ENCODE measurements at places on chromosomes 3 and 15.

GRCh38 chr3:106001923-106002322 is 133.1 kb upstream of the CBLB start:
- no peak for DNase-seq

- DNase-seq, result peak; percentile 32
These were observed 62.5 kb upstream of the ANKRD28 start for GRCh38 chr3:15860014-15860934.

DNA sequence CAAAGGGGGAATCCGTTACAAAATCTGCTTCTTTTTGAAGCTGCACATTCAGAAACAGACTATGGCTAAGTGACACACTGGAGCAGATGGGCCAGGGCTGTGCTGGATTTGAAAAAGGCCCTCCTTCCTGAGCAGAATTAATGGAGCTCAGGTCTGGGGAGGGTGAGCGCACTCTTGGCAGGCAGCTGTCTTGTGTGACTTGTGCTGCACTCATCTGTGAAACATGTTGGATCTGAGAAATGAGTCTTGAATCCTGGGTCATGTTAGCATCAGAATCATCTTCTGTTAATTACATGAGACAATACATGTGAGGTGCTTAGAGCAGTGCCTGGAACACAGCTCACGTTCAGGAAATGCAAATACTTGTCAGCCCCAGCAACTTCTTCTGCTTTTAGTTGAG is 219.6 kb downstream of the THSD4 start:
- DNase-seq, result no peak

DNA sequence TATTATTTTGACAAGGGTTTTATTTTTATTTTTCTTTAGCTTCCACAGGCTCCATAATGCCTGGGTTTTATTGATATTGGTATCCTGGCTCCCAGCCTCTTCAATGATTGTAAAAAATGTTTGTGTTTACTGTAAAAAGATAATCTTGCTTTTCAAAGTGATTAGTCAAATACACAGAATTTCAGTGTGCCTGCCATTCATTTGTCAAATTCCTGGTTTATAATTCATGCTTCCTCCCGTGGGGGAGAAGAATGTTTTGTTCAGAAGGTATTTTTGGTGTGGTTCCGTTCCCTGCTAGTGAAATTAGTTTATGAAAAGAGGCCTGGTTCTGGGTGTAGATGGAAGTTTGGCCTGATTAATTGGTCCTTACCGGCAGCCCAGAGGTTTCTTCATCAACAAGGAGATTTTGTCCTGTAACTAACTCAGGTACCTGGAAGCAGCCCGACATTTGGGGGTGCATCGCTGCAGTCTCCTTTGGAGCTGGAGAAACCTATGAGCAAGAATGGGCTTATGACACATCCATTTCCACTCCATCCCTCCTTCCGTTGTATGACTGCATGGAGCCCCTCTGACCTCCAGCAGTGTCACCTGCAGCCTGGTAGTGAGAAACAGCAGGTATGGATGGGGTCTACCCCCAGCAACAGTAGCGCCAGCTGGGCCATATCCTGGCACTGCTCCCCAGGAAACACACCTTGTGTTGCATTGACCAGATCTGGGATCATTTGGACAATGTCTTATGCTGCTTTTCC is 101.5 kb downstream of the PGPEP1L start:
- no peak for DNase-seq

- no peak for DNase-seq
These were observed 163.7 kb downstream of the PLD1 start for GRCh38 chr3:171646357-171647133.

DNA sequence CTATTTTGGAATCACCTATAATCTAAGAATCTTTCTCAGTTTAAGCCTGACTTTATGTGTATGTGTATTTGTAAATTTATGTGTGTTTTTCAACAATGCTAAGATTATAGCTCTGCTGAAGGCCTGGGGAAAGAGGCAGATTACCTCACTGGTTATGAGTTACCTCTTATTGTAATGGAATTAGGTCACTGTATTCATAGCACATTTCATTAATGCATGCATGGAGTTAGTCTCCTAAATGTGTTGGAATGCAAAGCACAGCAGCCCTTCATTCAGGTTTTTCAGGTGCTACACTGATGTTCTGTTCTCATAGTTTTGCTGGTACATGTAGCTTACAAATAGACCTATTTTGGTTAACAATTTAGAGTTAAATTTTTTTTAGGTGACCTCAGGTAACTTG is 9.5 kb downstream of the GPR87 start:
- DNase-seq, result no peak

DNA sequence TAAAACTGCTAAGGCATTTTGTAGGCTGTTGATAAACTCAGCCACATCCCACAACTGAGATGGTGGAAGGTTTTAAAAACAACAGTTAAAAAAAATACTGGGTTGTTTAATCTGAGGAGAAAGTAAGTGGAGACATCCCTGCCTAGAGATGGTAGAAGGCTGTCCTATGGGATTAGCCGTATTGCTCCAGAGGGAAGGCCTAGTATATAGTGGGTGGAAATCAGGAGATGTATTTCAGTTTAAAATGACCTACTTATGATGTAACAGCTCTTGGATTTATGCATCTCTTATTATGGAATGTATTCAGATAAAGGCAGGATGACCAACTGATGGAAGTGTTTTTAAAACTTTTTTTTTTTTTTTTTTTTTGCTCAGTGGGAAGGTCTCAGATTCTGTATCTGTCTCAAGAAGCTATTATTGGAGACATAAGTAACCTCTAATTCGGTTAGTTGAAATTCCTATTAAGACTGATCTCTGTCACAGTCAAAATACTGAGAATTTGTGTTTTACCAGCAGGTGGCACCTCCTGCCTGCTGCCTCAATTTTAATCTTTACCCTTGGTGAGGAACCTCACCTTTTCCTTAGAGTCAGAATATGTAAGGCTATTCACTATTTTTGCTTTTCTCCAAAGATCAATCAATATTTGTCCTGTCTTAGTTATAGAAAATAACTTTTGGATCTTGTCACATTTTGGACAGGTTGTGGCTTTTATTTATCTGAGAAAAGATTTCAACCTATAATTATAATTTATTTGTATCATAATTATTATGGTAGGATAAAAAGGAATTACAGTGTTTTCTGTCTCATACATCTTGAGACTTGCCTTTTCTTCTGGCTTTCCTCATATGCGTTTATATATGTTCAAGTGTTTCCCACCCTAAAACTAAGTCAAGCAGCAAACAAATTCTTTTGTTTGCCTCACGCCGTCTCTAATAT is 63.0 kb downstream of the VPS8 start:
- no peak for DNase-seq

DNA sequence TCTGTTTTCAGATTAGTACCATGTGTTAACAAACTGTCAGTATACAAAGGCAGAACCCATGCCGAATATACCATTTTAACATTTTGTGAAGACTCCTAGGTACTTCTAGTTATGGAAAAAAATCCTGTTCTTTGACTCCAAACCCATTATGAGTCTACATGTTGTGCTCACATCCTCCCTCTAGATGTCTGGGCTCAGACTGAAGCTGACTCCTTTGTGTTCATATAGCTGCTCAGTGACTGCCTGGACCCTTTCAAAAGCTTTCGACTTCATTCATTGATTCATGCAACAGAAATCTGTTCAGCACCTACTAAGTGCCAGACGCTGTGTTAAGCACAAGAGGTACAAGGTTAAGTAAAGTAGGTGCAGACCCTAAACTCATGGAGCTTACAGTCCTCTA is 60.5 kb downstream of the MEGF11 start:
- no peak for DNase-seq

DNA sequence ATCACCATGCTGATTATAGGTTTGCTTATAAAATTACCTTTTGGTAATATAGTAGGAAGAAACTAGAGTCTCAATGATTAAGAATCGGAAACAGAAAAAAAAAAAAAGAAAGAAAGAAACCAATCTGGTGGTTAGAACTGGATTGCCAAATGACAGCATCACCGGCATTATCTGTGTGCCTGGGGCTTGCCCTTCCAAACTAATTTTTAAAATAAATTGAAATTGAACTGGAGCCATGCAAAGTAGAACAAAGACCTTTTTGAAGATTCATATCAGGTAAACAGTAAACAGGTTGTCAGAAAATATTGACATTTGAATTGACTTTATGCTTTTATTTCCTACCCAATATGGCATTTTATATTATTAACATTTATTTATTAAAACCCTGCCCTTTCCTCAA is 11.2 kb upstream of the CPB1 start:
- no peak for DNase-seq

GRCh38 chr3:114721864-114722263 is 425.2 kb downstream of the ZBTB20 start:
- no peak for DNase-seq

DNA sequence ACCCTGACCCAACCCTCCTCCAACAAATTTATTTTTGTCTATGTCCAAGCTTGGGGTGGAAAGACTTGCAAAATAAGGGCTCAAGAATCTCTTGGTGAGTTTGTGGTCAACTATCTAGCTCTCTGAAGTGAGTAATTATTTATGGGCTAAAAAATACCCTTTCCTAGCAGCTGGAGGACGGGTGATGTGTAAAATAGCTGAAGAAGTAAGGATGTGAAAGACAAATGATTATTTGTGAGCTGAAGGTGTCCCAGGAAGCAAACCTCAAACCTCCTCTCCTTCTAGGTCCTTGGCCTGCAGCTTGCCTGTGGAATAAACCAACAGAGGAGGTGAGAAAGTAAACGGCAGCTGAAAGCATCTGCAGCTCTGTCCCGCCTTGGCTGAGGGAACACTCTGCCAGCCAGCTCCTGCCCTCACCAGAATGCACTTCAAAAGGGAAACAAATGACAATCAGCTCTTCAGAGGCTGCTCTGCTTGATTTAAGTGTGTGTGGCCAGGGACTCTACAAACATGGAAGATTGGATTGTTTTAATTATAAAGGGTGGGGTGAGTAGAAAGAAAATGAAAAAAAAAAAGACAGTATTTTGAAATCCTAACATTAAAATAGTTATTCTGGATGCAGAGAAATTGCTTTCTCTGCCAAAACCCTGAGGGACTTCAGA is 60.3 kb downstream of the TM4SF4 start:
- DNase-seq, result no peak

- DNase-seq, result no peak
These were observed 497.8 kb upstream of the CNTN4 start for GRCh38 chr3:1600700-1601418.

GRCh38 chr15:69468241-69469121 is 15.9 kb downstream of the RPLP1 start:
- no peak for DNase-seq

- DNase-seq, result no peak
These were observed 73.2 kb downstream of the CORO2B start for GRCh38 chr15:68651916-68652525.

GRCh38 chr3:36543276-36543997 is 163.1 kb downstream of the STAC start:
- DNase-seq, result no peak

DNA sequence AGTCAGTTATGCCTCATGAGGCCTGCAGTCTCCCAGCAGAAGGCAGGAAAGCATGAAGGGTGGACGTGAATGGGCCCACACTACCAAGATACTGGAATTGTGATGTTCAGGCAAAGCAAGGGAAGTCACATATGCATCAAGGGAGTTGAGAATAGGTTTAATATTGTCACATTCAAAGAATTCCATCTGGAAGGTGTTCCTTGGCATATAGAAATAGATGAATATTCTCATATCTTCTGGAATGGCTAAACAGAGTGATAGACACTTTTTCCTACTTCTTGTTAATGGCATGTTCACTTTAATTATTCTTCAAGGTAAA is 103.7 kb downstream of the CMSS1 start:
- DNase-seq, result no peak

GRCh38 chr3:127137113-127137512 is 55.8 kb upstream of the PRR23E start:
- DNase-seq, result no peak

- no peak for DNase-seq
These were observed 48.1 kb downstream of the SETMAR start for GRCh38 chr3:4351164-4351855.

GRCh38 chr15:25439369-25439836 is 579 bp upstream of the UBE3A start:
- no peak for DNase-seq

DNA sequence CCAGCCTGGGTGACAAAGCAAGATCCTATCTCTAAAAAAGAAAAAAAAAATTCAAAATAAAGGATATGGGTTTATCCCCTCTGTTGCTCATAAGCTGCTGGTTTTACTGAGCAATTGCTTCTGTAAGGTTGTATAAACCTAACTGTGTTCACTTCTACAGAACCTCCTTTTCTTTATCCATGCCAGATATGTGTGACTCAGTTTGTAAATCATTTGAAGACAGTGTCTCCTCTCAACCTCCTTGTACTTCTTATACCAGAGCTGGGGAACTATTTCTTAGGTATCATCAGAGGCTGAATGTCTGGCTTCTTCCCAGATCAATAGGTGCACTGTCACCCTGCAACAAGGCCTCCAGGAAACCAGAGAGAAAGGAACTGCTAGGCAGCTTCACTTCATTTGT is 273.8 kb downstream of the CD47 start:
- DNase-seq, result no peak

GRCh38 chr3:108301695-108302404 is 5.5 kb downstream of the HHLA2 start:
- no peak for DNase-seq

GRCh38 chr15:57505949-57506391 is 85.7 kb upstream of the MYZAP start:
- DNase-seq, result no peak

GRCh38 chr3:71724584-71725270 is 475 bp downstream of the EIF4E3 start:
- DNase-seq, result peak; percentile 46

GRCh38 chr15:73258271-73259108 is 110.3 kb downstream of the HCN4 start:
- no peak for DNase-seq

DNA sequence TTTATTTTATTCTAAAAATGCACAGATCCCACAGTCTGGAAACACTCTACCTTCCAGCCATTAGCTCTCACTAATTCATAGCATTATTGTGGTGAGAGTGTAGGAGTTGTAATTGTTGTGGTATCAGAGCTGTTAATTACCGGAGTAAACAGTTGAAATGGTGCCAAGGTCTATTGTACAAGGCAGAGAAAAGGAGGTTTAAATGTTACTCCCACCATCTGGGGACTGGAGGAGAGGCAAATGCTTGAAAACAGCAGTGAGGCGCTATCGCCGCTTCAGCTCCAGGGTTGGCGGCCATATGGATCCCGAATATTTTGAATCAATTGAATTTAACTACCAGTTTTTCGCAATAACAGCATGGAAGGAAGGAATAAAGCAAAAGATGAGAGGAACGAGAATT is 113.1 kb upstream of the C15orf61 start:
- no peak for DNase-seq

GRCh38 chr3:146739203-146739671 is 134.1 kb upstream of the PLSCR5 start:
- no peak for DNase-seq

DNA sequence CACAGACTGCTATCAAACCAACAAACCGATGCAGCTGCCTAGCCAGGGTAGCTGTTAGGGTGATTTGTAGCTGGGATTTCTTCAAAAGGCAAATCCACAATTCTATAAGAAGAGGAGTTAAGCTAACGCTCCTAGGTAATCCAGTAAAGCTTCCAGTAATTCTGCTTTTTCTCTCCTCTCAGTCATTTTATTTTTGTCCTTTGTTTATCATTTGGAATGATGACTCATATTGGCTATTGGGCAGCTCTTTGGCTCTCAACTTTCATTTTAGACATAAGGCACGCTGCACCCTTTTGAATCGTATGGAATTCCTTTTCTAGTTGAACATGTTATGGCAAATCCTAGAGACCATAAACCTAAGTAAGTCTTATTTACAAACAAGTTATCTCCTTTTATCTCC is 53.2 kb upstream of the PPARG start:
- DNase-seq, result no peak
